ENCODE measurements at places on chromosomes 6 and 20. TPM values are rescaled to one million over a fixed set of nuclear protein-coding genes. Genes with fewer than 3 reads are reported as not detected.

RSPO3 gene
- total RNA-seq, result 15.4 TPM

COL21A1 gene
- 2.3 TPM for total RNA-seq

CCN5 gene
- total RNA-seq, result 21.1 TPM

METTL24 gene
- total RNA-seq, result 2.6 TPM

CD109 gene
- 12.8 TPM for total RNA-seq

PLCB1 gene
- 13.4 TPM for total RNA-seq
